ENCODE measurements at places on chromosomes 4 and X. TPM values are rescaled to one million over a fixed set of nuclear protein-coding genes. Genes with fewer than 3 reads are reported as not detected.

DNA sequence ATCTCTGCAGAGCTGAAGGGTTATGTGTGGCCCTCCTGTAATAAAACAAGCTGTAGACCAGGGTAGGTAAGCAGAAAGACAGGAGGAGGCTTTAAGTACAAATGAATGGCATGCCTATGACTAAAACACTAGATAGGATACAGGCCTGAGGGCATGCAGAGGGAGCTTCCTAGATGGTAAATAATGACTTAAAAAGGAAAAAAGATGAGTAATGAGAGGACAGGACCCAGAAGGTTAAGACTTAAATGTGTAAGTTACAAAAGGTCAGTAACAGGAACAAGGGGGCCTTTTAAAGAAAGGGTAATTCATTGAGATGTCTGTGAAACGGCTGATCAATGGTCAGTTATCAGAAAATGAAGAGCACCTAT, 194.8 kb downstream of the SOWAHB start:
- no peak for DNase-seq
- peak overlapping the region; percentile 75 for H3K27ac ChIP-seq
- no peak overlapping the region for H3K4me3 ChIP-seq
- peaks cover 28% of the 10 kb centered on the region for H3K4me1 ChIP-seq
- H3K36me3 ChIP-seq: no peaks in the 10 kb centered on the region

DNA sequence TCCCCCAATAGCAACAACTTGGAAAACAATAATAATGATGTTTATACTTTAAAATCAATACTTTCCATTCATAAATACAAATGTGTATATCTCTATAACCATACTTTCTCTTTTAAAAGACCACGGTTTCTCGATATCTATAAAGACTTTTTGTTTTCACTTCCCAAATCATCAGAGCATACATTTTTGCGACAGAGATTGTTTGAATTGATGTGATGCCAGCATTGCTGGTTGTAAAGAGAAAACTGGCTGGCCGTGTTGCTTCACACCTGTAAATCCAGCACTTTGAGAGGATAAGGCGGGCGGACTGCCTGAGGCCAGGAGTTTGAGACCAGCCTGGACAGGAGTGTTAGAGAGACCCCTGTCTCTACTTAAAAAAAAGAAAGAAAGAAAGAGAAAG, 77.6 kb upstream of the ZNF518B start:
- H3K36me3 ChIP-seq: no peaks in the 10 kb centered on the region
- no peak overlapping the region for H3K4me3 ChIP-seq
- no peak for DNase-seq
- no peaks in the 10 kb centered on the region for H3K27me3 ChIP-seq

PAGE5 gene
- total RNA-seq: not detected

TIMM8A gene
- 18.5 TPM for total RNA-seq

CFAP299 gene
- total RNA-seq: not detected

Measured in astrocyte (in vitro differentiated cells and primary cell).